PC-9 (cell line): ENCODE measurements at places on chromosomes 7 and 10.

- no peak for DNase-seq
These were observed 327.5 kb upstream of the MEOX2 start for GRCh38 chr7:16014031-16014430.

- no peak for DNase-seq
These were observed 166.5 kb downstream of the LRMDA start for GRCh38 chr10:75597773-75598440.

GRCh38 chr10:3287572-3288445 lies 115.2 kb upstream of the PITRM1 start:
- no peak for DNase-seq

GRCh38 chr7:69184339-69184738 lies 413.9 kb upstream of the AUTS2 start:
- no peak for DNase-seq

GRCh38 chr10:125479059-125479458 lies 203.9 kb downstream of the TEX36 start:
- DNase-seq, result peak; percentile 41

DNA sequence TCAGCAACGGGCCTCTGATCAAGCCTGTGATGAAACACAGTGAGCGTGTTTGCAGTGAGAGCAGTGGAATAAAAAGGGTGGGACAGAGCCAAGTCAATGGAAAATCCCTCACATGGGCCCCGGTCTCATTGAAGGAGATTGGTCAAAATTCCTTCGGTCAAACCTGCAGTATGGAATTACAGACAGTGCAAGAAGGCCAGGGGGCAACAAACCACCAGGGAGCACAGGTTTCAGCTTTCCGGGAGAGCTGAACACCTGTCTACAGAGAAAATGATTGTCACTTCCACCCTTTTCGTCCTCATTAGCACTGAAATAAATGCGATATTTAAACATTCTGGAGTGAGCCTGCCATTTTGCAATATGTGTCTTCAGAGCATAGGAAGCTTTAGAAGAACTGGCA lies 92.9 kb downstream of the GPR26 start:
- no peak for DNase-seq

DNA sequence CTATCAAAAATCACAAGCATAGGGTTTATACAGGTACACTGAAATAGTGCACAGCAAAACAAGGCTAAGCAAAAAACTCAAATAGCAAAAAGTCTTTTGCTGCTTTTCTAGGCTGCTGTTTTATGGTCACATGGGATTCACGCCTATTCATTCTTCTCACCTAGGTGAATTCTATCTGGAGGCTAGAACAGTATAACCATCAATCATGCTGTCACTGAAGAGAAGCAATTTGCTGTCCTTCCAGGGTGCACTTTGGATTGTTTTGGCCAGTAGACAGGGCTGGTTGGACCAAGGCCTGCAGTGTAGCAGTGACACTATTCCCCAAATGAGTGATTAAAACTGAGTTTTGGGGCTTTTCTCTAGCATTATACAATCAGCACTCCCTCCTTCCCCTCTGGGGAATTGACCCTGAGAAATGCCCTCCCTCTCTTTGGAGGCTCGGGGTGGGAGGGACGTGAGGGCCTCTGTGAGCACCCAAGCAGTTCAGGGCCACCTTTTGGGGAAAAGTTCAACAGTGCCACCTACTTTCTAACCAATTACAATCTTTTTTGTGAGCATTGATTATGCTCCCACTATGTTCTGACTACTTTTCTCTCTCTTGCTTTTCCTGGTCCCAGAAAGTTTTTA lies 16.2 kb upstream of the SND1 start:
- no peak for DNase-seq

GRCh38 chr10:44011603-44011981 lies 362.9 kb upstream of the ZNF32 start:
- DNase-seq, result no peak

DNA sequence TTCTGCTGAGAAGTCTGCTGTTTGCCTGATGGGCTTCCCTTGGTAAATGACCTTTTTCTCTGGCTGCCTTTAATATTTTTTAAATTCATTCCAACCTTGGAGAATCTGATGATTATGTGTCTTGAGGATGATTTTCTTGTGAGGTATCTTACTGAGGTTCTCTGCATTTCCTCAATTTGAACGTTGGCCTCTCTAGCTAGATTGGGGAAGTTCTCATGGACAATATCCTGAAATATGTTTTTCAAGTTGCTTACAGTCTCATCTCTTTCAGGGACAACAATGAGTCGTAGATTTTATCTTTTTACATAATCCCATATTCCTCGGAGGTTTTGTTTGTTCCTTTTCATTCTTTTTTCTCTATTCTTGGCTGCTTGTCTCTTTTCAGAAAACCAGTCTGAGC lies 208.4 kb downstream of the KIF20B start:
- no peak for DNase-seq

GRCh38 chr7:133433165-133433812 lies 180.4 kb downstream of the EXOC4 start:
- DNase-seq, result no peak

- DNase-seq, result no peak
These were observed 16.8 kb downstream of the UBE2D4 start for GRCh38 chr7:43942997-43943396.

DNA sequence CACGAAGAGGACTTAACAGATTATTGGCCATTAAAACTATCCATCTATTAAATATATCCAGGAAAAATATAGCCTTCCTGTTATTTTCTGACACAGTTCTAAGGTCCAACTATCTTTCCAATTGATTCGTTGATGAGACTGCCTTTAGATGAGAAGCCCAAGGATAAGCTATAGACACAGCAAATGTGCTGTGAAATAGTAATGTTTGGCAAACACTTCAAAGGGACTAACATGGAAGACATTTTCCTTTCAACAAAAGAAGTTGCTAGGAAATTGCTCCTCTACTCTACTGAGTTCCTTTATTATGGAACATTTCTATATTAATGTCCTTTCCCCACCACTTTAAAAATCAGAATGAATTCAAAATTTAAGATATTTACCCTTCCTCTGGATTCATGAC lies 38.5 kb downstream of the CCDC186 start:
- DNase-seq, result no peak

DNA sequence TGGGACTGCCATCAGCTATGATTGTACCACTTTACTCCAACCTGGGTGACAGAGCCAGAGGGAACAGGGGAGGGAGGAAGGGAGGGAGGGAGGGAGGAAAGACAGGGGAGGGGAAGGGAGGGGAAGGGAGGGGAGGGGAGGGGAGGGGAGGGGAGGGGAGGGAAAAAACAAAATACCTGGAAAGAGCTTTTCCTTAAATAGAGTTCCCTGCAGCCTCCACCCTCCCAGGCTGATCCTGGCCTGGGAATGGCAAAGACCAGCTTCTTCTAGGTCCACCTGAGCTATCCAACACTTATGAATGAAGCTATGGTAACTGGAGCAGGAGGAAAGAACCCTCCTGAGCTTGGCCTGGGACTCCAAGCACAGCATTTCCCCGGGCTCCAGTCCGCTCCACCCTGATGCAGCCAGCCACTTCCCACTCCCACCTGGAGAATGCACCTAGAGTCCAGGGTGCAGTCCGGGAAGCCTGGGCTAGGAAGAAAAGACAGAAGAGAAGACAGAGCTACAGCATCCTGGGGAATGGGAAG lies 66.1 kb downstream of the GRID1 start:
- no peak for DNase-seq

DNA sequence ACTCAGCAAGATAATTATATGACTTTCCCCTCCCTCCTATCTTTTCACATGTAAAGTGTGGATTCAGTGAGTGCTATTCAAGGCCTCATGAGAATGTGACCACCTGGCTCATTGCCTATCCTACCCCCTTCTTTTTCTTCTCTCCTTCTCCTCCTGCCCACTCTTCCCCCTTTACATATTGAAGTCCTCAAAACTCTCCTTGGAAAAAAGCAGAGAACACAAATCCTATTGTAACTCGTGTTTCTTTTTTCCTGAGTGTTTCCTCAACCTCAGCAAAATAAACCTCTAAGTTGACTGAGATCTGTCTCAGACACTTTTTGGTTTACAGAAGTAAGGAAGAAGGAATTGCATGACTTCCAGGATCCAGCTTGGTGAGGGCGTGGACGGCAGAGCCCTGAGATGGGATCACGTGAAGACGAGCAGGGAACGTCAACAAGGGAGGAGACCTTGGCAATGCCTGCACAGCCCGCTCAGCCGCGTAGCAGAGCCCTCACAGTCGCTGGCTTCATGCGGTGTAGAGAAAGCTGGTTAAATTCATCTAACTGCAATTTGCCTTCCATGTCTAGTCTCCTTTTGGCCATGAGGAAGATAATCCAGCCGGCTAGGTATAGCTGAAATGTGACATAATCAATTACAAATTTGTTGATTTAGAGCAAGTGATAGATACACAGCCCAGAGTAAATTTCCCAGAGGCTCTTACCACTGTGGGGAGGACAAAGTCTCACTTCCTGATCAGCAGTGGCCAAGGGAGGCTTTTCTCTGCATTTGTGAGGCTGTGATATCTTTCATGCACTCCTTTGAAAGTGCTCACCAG lies 75.7 kb downstream of the LYZL2 start:
- DNase-seq, result peak; percentile 21

- DNase-seq, result no peak
These were observed 448.2 kb upstream of the FOXK1 start for GRCh38 chr7:4233621-4234497.

- peak; percentile 96 for DNase-seq
These were observed 8.0 kb downstream of the KLF6 start for GRCh38 chr10:3776796-3777571.
